ENCODE measurements at places on chromosomes 12 and 14.

- H3K4me1 ChIP-seq: peaks cover 16% of the 10 kb centered on the region
- no peaks in the 10 kb centered on the region for H3K27me3 ChIP-seq
Observed at GRCh38 chr12:19482551-19483109, 43.3 kb downstream of the AEBP2 start.

DNA sequence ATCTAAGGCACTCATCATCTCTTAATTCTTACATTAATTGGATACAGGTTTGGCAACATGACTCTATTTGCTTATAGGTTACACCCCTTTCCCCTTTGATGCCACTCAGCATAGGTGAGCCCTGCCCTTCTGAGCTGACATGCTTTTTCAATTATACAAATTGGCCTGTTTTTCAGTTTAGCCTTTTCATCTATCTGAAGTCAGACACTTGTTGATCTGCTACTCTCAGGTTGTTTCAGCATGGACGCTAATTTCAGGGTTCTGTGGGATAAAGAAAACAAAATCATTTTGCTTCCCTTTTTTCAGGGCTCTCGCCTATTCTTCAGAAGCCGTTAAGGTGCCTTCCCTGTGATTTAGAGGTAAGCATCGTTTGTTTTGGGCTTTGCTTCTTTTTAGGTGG, 55.3 kb downstream of the DACT1 start:
- H3K4me1 ChIP-seq: no peaks in the 10 kb centered on the region
- H3K27me3 ChIP-seq: no peaks in the 10 kb centered on the region
- DNase-seq: no peak
- H3K27ac ChIP-seq: no peak overlapping the region
- no peaks in the 10 kb centered on the region for H3K36me3 ChIP-seq

DNA sequence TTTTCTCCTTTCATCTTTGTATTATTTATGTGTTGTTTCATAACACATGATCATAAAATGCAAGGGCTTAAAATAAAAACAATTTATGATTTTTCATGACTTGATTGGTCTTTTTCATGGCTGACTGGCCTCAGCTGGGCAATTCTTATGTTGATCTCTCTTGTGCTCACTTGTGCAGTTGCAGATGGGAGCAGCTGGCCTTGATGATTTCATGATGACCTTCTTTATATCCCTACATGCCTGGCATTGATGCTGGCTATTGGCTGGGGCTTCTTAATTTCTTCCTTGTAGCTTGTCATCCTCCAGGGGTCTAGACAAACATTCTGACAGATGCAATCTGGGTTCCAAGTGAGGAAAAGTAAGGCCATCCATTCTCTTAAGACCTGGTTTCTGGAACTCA, 1832.8 kb upstream of the FLRT2 start:
- no peaks in the 10 kb centered on the region for H3K36me3 ChIP-seq
- no peak for DNase-seq
- no peaks in the 10 kb centered on the region for H3K4me1 ChIP-seq

DNA sequence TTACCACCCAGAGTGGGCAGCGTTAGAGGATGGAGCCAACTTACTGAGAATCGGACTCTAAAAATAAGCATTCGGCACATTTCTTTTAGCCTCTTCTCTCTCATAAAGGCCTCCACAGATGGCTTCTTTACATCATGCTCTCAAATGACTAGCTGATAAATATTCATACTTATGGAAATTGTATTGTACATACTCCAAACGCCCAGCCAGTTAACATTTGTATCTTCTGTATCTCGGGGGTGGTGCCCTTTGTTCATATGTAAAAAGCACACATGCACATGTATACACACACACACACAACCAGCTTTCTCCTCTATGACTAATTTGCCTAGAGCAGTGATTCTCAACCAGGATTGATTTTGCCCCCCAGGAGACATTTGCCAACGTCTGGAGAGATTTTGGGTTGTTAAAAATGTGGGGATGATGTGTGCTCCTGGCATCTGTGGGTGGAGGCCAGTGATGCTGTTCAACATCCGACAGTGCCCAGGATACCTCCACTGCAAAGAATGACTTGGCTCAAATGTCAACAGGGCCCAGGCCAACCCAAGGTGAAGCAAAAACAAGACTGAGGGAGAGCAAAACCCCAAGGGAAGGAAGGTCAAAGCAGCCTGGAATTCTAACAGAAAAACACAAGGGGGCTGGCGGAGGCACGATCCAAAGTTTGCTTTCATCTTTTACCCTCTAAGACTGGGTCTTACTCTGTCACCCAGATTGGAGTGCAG, 15.2 kb upstream of the CDK2AP1 start:
- H3K4me1 ChIP-seq: no peaks in the 10 kb centered on the region
- H3K4me3 ChIP-seq: no peak overlapping the region
- no peak for DNase-seq
- H3K27ac ChIP-seq: no peak overlapping the region
- H3K36me3 ChIP-seq: peaks cover 4% of the 10 kb centered on the region

GRCh38 chr14:61179796-61180398, 101.2 kb downstream of the TMEM30B start:
- peaks cover 17% of the 10 kb centered on the region for H3K4me1 ChIP-seq
- no peak overlapping the region for H3K4me3 ChIP-seq
- no peak for DNase-seq
- H3K27me3 ChIP-seq: no peaks in the 10 kb centered on the region
- peak overlapping the region; percentile 64 for H3K27ac ChIP-seq

- peak overlapping the region; percentile 36 for H3K4me3 ChIP-seq
- H3K27me3 ChIP-seq: peaks cover 4% of the 10 kb centered on the region
- no peak overlapping the region for H3K27ac ChIP-seq
- no peak for DNase-seq
- no peaks in the 10 kb centered on the region for H3K36me3 ChIP-seq
Observed at GRCh38 chr12:107320033-107320928, 226.9 kb upstream of the CRY1 start.

DNA sequence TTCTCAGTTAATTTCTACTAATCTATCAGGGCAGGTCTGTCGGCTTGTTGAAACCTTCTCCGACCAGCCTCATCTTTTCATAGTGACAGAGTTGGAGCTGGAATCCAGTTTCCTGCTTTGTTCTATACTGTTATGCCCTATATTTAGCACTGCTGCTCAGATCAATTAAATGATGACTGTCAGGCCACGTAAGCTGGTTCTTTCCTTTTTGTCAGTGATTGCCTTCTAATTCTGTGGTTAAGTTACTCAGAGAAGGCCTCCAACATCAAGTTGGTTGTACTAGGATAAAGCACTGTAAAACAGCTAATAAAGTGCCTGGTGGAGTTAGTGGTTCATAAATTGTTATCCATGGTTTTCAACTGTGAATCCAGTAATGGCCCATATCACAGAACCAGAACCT, 22.6 kb downstream of the DERA start:
- H3K4me3 ChIP-seq: no peak overlapping the region
- H3K27me3 ChIP-seq: no peaks in the 10 kb centered on the region
- no peak overlapping the region for H3K27ac ChIP-seq
- no peaks in the 10 kb centered on the region for H3K36me3 ChIP-seq
- DNase-seq: no peak

- H3K27me3 ChIP-seq: no peaks in the 10 kb centered on the region
- no peaks in the 10 kb centered on the region for H3K36me3 ChIP-seq
- peaks cover 8% of the 10 kb centered on the region for H3K4me1 ChIP-seq
- peak overlapping the region; percentile 33 for H3K27ac ChIP-seq
- no peak for DNase-seq
Observed at GRCh38 chr12:105352052-105352451, 21.6 kb downstream of the C12orf75 start.
